Stimulated activated CD8-positive, alpha-beta memory T cell treated with anti-CD3 and anti-CD28 coated beads, Interleukin-7, amount 100 ng/mL, for 24 hours (primary cell): ENCODE measurements at places on chromosomes 4 and X.

DNA sequence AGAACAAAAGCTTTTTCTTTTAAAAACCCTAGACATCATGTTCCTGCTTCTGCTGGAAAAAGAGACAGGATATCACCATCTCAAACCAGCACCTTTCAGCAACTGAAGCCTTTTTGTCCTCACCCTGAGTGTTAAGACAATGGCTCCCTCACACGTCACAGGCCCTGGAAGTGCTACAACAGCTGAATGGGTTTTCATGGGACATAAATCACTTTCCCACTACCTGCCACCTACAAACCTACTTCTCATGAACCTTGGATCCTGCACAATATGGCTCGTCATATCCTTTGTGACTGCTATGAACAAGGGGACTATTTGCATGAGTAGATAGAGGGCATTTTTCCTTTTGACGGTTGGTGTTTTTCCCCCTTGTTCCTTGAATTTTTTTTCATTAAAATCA, 93.6 kb downstream of the TSPAN5 start:
- no peak for DNase-seq

DNA sequence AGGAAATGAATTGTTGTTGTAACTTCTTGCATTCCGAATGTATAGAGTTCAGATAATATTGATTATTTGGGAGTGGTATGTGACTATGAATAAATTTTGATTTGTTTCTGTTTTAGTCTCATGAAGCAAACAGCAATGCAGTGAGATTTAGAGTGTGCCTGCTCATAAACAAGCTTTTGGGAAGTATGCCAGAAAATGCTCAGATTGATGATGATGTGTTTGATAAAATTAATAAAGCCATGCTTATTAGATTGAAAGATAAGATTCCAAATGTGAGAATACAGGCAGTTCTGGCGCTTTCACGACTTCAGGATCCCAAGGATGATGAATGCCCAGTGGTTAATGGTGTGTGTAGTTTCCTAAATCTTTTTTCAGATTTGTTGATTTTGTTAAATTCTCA, 2.0 kb downstream of the NCAPG start:
- DNase-seq = no peak

- no peak for DNase-seq
Measured at GRCh38 chr4:10438924-10439323, 18.3 kb downstream of the ZNF518B start.

DNA sequence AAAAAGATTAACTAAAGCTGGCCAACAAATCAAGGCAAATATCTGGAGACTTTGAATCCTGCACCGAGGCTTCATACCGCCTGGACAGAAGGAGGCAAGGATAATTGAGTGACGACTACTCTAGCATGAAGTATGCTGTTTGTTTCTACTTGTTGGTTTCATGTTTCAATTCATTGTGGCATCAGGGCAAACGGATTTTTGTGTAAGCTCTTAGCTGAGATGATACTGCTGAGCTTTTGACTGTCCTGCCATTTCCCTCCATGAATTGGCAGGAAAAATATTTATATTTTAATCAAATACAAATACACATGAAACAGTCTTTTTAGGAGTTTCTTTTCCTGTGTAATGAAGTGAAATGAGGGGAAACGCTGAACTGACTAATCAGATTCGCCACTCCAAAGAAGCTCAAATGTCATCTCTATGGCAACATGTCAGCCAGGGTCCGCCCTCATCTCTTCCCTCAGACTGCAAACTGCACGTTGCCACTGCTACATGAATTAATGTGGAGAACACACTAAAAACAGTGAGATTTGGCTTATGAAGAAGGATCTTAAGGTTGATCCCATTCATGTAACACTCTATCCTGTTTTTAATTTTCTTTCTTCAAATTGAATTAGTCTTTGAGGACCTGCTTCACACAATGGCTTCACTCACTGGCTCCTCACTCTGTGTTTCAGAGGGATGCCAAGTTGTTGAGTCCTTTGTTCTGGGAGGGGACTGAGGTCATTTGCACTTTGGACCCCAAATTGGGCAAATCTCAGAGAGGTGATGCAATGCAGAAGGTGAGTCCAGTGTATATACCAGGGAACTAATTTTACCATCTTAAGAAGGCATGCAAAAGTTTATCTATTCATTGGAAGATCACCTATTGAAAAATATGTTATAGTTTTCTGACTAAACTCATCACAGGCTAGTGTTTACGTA, 149.6 kb upstream of the MID1 start:
- DNase-seq = no peak

DNA sequence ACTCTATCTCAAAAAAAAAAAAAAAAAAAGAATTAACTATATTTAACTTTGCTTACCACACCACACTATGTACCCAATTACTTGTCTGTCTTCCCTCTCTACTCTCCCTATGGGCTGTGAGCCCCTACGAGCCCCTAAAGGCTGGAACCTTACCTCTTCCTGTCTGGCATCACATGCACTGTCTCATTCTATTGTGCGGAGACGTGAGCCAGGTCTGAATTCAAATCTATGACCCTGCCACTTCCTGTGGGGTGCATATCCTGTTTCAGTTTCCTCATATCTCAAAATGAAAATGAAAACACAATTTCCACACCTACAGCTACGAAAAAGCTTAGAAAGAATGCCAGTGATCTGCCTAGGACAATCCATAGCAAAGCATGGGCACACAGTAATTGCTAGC, 42.9 kb upstream of the HS3ST1 start:
- DNase-seq = no peak

GRCh38 chr4:47827343-47828047, 10.4 kb downstream of the CORIN start:
- no peak for DNase-seq

- no peak for DNase-seq
Measured at GRCh38 chrX:65990702-65991101, 49.2 kb downstream of the VSIG4 start.
